ENCODE measurements at places on chromosomes 13 and 19.

- DNase-seq, result no peak
Measured at GRCh38 chr13:30338331-30338851, 31.0 kb upstream of the KATNAL1 start.

DNA sequence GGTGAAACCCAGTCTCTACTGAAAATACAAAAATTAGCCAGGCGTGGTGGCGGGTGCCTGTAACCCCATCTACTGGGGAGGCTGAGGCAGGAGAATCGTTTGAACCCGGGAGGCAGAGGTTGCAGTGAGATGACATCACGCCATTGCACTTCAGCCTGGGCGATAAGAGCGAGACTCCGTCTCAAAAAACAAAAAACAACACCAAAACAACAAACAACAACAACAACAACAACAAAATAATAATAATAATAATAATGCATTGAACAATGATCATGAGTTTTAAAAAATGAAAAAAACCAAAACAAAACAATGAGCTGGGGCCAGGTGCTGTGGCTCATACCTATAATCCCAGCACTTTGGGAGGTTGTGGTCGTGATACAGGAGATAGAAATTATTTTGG is 23.1 kb upstream of the HOMER3 start:
- DNase-seq, result no peak

GRCh38 chr13:76894401-76895110 is 8.4 kb upstream of the KCTD12 start:
- DNase-seq, result peak; percentile 29

GRCh38 chr13:50584856-50585580 is 258.5 kb downstream of the DLEU7 start:
- DNase-seq, result no peak

DNA sequence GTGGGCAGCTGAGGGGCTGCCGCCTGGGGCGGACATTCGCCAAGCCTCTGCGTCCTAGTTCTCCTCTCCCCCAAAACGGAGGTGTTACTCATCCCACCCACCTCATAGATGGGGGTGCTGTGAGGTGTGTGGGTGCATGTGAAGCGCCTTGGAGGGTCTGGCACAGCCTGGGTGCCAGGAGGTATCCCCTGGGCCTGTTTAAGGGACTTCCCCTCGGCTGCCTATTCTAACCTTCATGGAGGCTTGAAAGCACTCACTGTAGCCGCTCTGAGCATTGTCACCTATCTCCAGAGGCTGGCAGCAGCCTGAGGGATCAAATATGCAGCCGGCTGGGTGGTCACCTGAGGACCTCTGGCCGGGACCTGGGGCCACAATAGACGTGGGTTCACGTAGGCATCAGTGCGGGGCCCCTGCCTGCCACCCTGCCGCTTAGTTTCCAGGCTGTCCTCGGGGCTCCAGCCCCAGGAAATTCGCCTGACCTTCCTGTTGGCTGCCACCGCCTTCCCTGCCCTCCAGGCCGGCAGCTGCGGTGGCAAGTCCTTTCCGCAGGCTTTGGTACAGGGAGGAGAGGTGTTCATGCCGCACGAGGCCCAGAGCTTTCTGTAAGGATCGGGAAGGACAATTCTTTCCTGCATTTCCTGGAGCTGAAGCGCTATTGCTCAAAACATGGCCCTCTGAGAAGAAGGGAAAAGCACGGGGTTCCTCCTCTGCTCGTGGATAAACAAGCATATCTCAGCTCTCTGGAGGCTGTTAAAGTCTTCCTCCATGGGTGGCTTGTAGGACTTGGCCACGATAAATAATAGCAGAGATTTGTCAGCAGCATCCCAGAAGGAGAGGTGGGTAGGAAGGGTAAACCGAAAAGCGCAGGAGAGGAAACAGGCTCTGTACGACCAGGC is 4.6 kb downstream of the COL4A2 start:
- no peak for DNase-seq

DNA sequence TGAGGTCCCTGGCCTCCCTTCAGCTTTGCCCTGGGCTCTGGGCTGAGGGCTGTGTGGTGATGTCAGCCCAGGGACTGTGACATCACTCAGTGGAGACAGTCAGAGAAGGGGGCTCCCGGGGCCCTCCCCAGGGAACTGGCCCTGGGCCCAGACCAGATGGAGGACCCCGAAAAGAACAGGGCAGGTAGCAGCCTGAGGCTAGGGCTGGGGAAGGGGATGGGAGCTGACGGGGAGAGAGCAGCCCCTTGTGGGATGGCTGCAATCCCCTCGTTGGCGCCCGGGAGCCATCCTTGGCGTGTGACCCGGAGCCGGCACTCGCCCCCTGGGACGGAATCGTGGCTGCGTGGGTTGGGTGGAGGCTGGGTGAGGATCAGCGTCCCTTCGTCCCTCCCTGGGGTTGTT is 13.6 kb downstream of the CSNK1G2 start:
- no peak for DNase-seq

DNA sequence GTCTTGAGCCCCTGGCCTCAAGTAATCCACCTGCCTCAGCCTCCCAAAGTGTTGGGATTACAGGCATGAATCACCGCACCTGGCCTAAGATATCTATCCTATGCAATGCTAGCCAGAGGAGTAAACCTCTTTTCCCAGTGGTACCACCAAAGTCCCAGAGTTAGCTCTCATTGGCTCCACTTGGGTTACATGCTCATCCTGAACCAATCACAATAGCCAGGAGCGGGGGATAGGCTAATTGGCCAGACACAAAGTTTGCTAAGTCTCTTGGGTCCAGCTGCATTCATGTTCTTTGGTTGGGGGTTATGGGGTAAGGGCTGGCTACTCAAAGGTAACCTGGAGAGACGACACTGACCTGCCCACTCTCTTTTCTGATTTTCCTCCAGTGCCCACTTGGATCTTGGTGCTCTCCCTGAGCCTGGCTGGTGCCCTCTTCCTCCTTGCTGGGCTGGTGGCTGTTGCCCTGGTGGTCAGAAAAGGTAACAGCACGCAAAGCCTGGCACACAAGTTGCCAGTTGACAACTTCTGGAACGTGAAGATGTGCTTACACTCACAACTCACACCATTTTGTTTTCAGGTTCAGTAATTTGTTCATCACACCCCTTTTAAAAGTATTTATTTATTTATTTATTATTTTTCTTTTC is 7.8 kb downstream of the C19orf38 start:
- DNase-seq, result peak; percentile 28

- no peak for DNase-seq
Measured at GRCh38 chr13:59451236-59451635, 712.5 kb downstream of the DIAPH3 start.

- DNase-seq, result no peak
Measured at GRCh38 chr13:90899416-90899815, 448.1 kb upstream of the MIR17HG start.

- peak; percentile 39 for DNase-seq
Measured at GRCh38 chr19:8655340-8655709, 24.9 kb downstream of the NFILZ start.

- DNase-seq, result no peak
Measured at GRCh38 chr13:21557995-21558394, 46.0 kb downstream of the MICU2 start.

DNA sequence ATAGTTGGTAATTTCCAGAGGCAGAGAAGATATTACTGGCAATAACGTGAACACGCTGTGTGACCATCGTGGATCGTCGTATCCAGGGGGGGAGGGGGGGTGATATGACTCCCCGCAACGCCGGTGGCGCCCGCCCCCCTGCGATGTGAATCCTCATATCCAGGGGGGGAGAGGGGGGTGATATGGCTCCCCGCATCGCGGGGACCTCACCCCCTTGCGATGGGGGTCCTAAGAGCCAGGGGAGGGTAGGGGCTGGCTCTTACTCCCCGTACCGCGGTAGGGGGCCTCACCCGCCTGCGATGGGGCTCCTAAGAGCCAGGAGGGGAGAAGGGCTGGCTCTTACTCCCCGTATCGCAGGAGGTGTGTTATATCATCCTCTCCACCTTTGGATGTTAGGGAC is 31.3 kb upstream of the RGCC start:
- DNase-seq, result no peak

DNA sequence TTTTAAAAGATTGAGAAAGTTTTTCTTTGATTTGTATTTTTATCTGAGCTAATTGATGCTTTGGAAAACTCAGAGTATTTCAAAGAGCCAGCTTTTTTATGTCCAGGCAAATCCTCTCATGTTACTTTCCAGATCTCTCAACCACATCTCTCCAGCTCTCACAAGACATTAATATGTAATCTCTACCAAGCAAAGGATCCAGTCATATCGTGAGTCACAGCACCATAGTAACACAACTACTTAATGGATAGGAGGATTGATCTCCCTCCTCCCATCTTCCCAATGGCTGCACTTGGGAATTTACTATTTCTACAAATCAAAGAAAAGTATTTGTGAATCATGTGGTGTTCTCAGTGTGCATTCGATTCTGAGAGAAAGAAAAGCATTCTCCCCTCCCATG is 63.3 kb downstream of the POU4F1 start:
- no peak for DNase-seq

DNA sequence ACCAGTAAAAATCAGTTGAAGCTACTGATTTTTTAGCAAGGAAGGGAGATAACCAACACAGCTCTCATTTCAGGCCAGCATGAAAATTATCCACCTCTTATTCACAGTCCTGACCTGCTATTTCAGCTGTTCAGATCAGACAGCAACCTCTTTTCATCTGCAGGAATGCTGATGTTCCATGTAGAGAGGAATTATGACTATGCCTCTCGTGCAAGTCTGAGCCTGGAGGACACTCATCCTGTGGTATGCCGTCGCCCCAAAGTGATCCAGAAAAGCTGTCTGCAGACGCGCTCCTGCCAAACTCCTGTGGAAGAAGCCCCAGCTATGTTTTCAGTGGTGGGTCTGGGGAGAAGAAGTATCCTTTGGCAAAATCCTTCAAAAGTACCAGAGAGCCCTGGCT is 563.5 kb upstream of the SLITRK1 start:
- DNase-seq, result no peak

- DNase-seq, result no peak
Measured at GRCh38 chr13:25860862-25861261, 191.0 kb downstream of the SHISA2 start.

DNA sequence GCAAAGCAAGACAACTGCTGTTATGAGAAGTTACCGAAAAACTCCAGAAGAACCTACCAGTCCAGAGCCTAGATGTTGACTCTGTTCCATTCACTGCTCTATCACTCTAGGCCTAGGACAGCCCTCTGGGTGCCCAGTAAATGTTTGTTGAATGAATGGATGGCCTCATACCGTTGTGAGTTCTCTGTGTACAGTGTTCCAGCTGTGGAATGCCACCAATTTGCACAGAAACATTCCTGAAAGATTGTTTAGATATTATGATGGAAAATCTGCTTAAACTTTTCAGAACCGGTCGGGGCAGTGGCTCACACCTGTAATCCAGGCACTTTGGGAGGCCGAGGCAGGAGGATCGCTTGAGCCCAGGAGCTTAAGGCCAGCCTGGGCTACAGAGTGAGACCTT is 1.3 kb upstream of the FBL start:
- no peak for DNase-seq

GRCh38 chr13:62176051-62176450 is 760.4 kb upstream of the PCDH20 start:
- no peak for DNase-seq

Measured in CD4-positive, alpha-beta T cell treated with Interleukin-4 for 1 hour (primary cell).